T-helper 2 cell (primary cell): ENCODE measurements at places on chromosomes 6 and 20.

- DNase-seq = no peak
Observed at GRCh38 chr6:129684903-129685661, 24.9 kb downstream of the ARHGAP18 start.

DNA sequence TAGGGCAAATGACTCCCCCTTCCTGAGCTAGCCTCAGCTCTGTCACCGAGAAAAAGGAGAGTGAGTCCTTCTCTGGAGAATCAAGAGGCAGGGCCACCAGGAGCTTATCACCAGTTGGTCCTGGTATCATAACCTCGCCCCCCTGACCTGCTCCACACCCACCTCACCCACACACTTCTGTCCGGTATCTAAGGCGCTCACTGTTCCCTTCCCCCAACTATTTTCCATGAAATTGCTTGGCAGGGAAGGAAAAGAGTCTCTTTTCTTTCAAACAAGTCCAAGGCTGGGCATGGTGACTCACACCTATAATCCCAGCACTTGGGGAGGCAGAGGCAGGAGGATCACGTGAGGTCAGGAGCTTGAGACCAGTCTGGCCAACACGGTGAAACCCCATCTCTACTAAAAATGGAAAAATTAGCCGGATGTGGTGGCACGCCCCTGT lies 77.6 kb downstream of the ZMYND8 start:
- no peak for DNase-seq

- DNase-seq = no peak
Observed at GRCh38 chr6:110474500-110474899, 1.9 kb downstream of the SLC22A16 start.

DNA sequence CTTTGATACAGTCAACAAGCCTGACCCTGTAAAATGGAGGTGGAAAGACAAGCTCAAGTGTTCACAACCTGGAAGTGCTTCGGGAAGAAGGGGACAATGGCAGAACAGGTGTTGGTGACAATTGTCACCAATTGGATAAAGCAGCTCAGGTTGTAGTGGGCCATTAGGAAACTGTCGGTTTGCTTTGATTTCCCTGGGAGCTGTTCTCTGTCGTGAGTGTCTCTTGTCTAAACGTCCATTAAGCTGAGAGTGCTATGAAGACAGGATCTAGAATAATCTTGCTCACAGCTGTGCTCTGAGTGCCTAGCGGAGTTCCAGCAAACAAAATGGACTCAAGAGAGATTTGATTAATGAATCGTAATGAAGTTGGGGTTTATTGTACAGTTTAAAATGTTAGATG lies 15.0 kb downstream of the CCR6 start:
- DNase-seq = no peak

GRCh38 chr20:24148372-24148771 lies 159.8 kb upstream of the GGTLC1 start:
- DNase-seq = no peak

GRCh38 chr6:148463671-148464070 lies 121.0 kb downstream of the SASH1 start:
- no peak for DNase-seq

DNA sequence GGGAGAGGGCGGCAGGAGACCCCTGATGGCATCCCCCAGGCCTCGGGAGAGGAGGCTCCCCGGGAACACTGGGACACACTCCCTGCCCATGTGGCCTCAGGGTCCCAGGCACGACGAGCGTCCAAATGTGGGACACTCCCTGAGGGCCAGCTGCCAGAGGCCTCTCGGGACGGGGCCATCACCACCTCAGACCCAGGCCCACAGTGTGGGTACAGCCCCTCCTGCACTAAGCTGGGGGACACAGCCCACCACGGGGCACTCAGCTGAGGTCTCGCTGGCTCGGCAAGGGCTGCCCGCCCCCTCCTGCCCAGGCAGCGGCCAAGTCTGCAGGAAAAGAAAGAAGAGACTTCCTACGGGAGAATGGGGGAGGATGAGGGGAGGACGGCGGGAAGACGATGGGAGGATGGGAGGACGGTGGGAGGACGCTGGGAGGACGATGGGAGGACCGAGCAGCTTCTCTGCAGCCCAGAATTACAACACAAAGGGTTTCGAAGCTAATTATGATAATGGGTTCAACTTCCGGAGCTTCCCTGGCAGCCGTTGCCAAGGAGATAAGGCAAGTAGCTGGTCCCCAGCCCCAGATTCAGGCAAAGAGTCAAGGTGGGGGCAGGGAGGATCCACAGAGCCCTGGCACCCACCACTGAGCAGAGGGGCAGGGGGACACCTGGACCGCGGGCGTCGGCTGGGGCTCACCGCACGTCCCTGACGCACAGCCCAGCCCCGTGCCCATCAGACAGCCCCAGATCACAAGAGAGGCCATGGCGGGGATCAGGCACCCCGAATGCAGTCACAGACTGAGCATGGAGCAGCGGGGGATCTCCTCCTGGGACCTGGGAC lies 17.5 kb downstream of the KCNQ2 start:
- DNase-seq = no peak

DNA sequence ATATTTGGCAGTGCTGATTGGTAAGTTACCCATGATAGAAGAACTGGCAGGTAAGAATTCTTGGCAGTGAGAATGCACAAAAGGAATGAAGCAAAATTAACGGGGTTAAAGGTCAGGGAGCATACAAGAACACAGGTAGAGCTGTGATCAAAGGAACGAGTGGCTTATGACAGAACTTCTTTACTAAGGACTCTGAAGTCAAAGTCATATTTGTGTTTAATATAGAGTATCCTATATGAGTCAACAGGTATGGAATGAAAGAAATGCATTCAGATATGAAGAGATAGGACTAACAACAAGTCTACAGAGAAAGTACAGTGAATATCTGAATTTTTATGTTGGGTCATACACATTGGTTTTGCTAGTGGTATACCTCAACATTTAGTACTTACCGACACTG lies 209.0 kb upstream of the CITED2 start:
- DNase-seq = no peak

DNA sequence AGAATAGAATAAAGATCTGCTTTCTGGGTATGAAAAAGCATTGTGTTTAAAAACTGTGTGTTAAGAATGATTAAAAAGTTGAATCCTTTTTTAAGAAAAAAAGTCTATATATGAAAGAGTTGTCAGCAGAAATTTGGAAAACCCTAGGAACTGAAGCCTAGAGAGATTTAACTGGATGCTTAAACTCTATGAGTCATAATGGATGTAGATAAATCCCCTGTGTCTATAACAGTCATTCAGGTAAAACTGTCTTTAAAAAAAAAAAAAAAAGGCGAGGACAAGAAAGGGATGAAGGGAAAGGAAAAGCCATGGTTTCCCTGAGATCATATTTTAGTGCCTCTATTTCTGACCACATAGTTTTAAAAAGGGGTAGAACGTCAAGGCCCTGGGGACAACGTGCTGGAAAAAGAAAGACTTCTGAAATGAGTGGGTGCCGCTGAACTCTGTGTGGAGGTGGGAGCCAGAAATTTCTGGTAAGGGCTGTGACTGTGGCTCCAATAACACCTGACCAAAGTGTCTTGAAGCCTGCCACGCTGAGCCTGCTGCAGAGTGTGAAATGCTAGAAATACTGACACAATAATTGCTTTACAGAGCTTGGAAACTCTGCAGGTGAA lies 302.6 kb upstream of the ARID1B start:
- DNase-seq = peak; percentile 29
